Activated T-helper 2 cell treated with anti-CD3 and anti-CD28 coated beads, Interferon-gamma antibody, Interleukin-2, Interleukin-4, amounts not matched to agents 10 μg/mL and 5 μg/mL and 100 μg/mL, durations not matched to agents 14 hours and 24 hours and 36 hours (primary cell): ENCODE measurements at places on chromosomes 6 and 20. TPM values are rescaled to one million over a fixed set of nuclear protein-coding genes. Genes with fewer than 3 reads are reported as not detected.
A peak's percentile ranks its signal among the peaks of the same experiment; 100 is the strongest.

The TMC2 gene
- not detected in 2 replicates for total RNA-seq

The LHFPL5 gene
- not detected in 2 replicates for total RNA-seq

The GRM1 gene
- total RNA-seq = not detected in 2 replicates

The HNF4A gene
- not detected in 2 replicates for total RNA-seq

The RAD21L1 gene
- 0.32 TPM in 1 of 2 replicates, not detected in the other for total RNA-seq

The LPIN3 gene
- total RNA-seq = 1.2 and 1.6 TPM in 2 replicates

The C6orf163 gene
- 1.1 TPM in 2 replicates for total RNA-seq

The SAPCD1 gene
- total RNA-seq = 16.4 and 18.9 TPM in 2 replicates

The ELOVL4 gene
- total RNA-seq = 0.76 and 0.98 TPM in 2 replicates

The SLC12A5 gene
- 0.73 TPM in 1 of 2 replicates, not detected in the other for total RNA-seq

The SMOC2 gene
- total RNA-seq = not detected in 2 replicates

The RAB44 gene
- total RNA-seq = not detected in 2 replicates

The DYNLT2 gene
- total RNA-seq = 1.9 and 2.1 TPM in 2 replicates

The PLAGL2 gene
- total RNA-seq = 125 and 126 TPM in 2 replicates

The KHDRBS2 gene
- total RNA-seq = not detected in 2 replicates

- H3K4me3 ChIP-seq = peak overlapping the region; percentile 89
- H3K4me1 ChIP-seq = peaks cover 29% of the 10 kb centered on the region
- H3K36me3 ChIP-seq = no peaks in the 10 kb centered on the region
- DNase-seq = no peak
These were observed 64.5 kb downstream of the STX11 start for GRCh38 chr6:144214622-144215401.

DNA sequence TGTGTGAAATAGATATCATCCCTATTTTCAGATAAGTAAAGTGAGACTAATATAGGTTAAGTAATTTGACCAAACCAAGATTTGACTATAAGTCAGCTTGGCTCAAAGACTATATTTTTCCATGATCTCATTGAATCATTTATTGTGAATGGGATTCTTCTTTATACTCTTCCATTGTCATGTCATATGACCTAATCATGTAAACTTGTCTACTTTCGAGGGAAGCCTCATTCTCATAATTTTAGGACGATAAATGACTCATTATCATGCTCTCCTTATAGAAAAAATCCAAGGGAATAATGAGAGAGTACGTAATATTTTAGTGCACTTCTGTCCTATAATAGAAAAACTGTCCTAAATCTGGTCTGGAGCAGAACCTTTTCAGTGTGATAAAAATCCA, 40.9 kb upstream of the CCN6 start:
- H3K27ac ChIP-seq = no peak overlapping the region
- no peaks in the 10 kb centered on the region for H3K27me3 ChIP-seq
- H3K4me1 ChIP-seq = peaks cover 52% of the 10 kb centered on the region
- DNase-seq = no peak
- H3K36me3 ChIP-seq = no peaks in the 10 kb centered on the region

DNA sequence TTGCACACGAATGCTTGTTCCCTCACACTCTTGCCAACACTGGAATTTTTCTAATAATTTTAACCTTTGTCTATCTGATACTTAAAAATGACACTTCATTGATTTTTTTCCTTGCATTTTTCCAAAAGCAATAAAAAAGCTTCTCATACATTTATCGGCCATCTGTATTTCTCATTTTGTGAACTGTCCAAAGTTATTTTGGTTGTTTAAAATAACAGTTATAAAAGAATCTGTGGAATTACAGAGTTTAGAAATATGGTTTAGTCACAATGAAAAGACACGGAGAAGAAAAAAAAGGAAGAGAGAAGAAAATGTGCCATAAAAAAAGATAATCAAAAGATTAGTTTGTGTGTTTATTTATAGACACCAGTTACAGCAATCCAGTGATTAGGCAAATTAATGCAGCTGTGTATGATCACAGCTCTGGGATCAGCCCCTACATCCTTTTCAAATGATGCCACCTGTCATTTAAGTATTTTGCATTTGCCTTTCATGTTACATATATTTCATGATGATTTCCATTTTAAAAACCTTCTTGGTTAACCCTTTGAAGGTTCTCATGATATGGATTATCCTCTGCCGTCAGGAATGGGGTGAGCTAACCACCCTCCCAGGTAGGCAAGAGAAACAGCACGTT, 171.7 kb downstream of the BACH2 start:
- H3K36me3 ChIP-seq = peaks cover 61% of the 10 kb centered on the region
- no peak overlapping the region for H3K4me3 ChIP-seq
- peaks cover 52% of the 10 kb centered on the region for H3K4me1 ChIP-seq
- no peak overlapping the region for H3K27ac ChIP-seq
- DNase-seq = no peak

- no peaks in the 10 kb centered on the region for H3K36me3 ChIP-seq
- no peak overlapping the region for H3K27ac ChIP-seq
- no peak for DNase-seq
- H3K4me3 ChIP-seq = no peak overlapping the region
These were observed 362.1 kb downstream of the SAMD5 start for GRCh38 chr6:147870506-147871110.

DNA sequence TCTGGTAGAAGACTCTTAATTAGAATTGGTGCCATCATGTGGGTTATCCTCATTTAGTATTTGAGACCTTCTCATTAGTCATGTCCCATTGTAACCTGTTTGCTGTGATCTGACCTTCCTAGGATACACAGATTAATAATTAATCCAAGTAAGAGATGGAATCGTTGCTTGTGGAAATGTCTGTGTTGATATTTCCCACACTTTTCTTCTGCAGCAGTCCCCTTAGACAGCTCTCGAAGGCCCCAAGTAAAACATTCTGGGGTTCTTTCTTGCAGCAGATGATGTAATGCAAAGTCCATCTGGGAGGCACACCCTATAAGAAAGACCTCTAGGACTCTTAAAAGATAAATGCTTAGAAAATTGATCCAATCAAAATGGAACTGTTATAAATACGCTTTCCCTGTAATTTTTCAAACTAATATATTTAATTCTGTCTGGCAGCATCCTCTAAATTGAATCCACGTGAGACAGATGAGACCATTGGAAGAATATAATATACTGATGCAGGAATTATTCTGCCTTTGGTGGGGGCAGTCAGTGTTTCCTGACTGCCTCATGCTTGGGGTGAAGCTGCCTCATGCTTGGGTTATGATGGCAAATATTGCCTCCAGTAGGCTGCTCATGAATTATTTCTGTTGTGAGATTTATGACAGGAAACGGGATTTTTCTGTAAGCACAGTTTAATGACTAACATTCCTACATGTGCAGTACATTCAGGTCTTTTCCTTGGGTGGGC, 54.5 kb upstream of the ARMC2 start:
- H3K4me1 ChIP-seq = peaks cover 18% of the 10 kb centered on the region
- no peak overlapping the region for H3K27ac ChIP-seq
- no peak for DNase-seq
- no peaks in the 10 kb centered on the region for H3K36me3 ChIP-seq

GRCh38 chr20:18984238-18985200, 170.9 kb downstream of the SCP2D1 start:
- no peaks in the 10 kb centered on the region for H3K36me3 ChIP-seq
- no peak for DNase-seq
- no peak overlapping the region for H3K27ac ChIP-seq
- no peaks in the 10 kb centered on the region for H3K27me3 ChIP-seq

DNA sequence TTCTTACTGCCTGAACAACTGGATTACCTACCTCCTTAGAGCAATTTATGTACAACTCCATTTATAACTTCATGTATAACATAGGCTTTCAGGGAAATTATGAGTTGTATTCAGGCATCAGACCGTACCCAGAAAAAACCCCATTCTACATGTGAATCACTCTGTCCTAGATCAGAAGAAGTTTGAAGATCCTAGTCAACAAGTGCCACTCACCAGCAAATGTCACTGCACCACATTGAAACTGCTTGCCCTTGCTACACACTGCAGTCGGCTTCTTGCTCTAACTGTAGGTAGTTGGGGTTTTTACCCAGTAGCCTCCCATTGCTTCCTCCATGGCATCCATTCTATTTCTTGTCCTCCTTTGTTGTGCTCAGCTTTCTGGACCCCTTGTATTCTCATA, 132.4 kb downstream of the DNAH8 start:
- no peaks in the 10 kb centered on the region for H3K36me3 ChIP-seq
- peak overlapping the region; percentile 6 for H3K27ac ChIP-seq
- H3K4me3 ChIP-seq = no peak overlapping the region
- no peak for DNase-seq
- H3K27me3 ChIP-seq = peaks cover 31% of the 10 kb centered on the region
- H3K4me1 ChIP-seq = peaks cover 3% of the 10 kb centered on the region

DNA sequence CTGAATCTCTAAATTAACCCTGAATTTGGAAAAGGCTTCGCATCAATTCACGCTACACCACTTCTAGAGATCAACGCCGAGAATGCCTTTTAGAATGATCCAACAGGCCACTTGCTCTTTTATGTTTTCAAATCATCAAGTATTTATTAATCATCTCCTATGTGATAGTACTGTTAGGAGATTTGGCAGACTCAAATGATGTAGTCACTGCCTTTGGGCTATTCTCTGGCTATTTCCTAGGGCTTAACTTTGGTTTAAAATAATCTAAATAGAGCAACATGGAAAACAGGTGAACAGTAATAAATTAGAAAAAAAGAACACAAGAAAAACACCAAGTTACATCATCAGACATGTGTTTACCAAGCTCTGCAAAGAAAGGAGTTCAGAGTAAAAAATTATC, 140.3 kb downstream of the TENT5A start:
- peaks cover 4% of the 10 kb centered on the region for H3K4me1 ChIP-seq
- no peak overlapping the region for H3K27ac ChIP-seq
- no peaks in the 10 kb centered on the region for H3K27me3 ChIP-seq
- no peak for DNase-seq
- H3K4me3 ChIP-seq = no peak overlapping the region
- H3K36me3 ChIP-seq = no peaks in the 10 kb centered on the region

- peaks cover 22% of the 10 kb centered on the region for H3K4me1 ChIP-seq
- H3K4me3 ChIP-seq = peak overlapping the region; percentile 98
- no peak for DNase-seq
These were observed 537 bp downstream of the PRR3 start for GRCh38 chr6:30557683-30557981.

DNA sequence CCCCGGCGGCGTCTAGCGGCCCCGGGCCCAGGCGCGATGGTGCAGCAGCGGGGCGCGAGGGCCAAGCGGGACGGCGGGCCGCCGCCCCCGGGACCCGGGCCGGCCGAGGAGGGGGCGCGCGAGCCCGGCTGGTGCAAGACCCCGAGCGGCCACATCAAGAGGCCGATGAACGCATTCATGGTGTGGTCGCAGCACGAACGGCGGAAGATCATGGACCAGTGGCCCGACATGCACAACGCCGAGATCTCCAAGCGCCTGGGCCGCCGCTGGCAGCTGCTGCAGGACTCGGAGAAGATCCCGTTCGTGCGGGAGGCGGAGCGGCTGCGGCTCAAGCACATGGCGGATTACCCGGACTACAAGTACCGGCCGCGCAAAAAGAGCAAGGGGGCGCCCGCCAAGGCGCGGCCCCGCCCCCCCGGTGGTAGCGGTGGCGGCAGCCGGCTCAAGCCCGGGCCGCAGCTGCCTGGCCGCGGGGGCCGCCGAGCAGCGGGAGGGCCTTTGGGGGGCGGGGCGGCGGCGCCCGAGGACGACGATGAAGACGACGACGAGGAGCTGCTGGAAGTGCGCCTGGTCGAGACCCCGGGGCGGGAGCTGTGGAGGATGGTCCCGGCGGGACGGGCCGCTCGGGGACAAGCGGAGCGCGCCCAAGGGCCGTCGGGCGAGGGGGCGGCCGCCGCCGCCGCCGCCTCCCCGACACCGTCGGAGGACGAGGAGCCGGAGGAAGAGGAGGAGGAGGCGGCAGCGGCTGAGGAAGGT, 715 bp downstream of the SOX12 start:
- no peaks in the 10 kb centered on the region for H3K27me3 ChIP-seq
- peak overlapping the region; percentile 81 for H3K4me3 ChIP-seq
- peak overlapping the region; percentile 85 for H3K27ac ChIP-seq
- H3K4me1 ChIP-seq = peaks cover 23% of the 10 kb centered on the region

- H3K4me1 ChIP-seq = peaks cover 24% of the 10 kb centered on the region
- H3K27me3 ChIP-seq = no peaks in the 10 kb centered on the region
- H3K4me3 ChIP-seq = peak overlapping the region; percentile 37
- H3K27ac ChIP-seq = peak overlapping the region; percentile 82
These were observed 1.6 kb upstream of the UCKL1 start for GRCh38 chr20:63957690-63958441.

DNA sequence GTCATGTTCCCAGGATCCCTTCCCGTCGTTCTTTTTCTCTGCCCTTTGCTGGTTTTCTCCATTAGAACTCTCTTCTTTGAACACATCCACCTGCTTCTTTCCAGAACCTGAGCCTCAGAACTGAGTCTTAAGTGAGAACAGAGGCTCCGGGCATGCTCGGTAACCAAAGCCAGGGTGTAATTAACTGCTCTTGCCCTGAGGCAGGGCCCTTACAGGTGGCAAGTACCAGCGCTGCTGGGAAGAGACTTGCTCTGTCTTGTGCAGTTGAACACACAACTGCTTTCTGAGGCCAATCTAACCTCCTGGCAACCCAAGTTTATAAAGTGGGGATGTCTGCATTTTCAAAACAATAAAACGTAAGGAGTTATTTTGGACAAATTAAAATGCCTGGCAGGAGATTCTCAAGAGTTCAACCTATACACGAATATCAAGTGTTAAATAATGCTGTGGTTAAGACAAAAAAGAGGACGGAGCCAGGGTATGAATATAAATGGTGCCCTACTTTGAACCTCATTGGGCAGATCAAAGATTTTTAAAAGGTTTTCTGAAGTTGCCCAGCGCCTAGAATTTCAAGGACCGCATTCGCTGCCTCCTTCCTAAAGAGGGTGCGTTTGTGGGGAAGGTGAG, 12.4 kb upstream of the DEK start:
- H3K36me3 ChIP-seq = no peaks in the 10 kb centered on the region
- peaks cover 71% of the 10 kb centered on the region for H3K27me3 ChIP-seq
- peak overlapping the region; percentile 37 for H3K4me3 ChIP-seq
- DNase-seq = no peak
- peaks cover 8% of the 10 kb centered on the region for H3K4me1 ChIP-seq

- H3K4me3 ChIP-seq = no peak overlapping the region
- no peak for DNase-seq
- H3K27me3 ChIP-seq = peaks cover 25% of the 10 kb centered on the region
- no peak overlapping the region for H3K27ac ChIP-seq
These were observed 16.4 kb upstream of the MCUR1 start for GRCh38 chr6:13830803-13831202.

GRCh38 chr20:15889514-15890256, 683.6 kb downstream of the KIF16B start:
- H3K36me3 ChIP-seq = no peaks in the 10 kb centered on the region
- peaks cover 8% of the 10 kb centered on the region for H3K27me3 ChIP-seq
- no peak for DNase-seq
- H3K4me3 ChIP-seq = no peak overlapping the region
- no peak overlapping the region for H3K27ac ChIP-seq
- no peaks in the 10 kb centered on the region for H3K4me1 ChIP-seq

GRCh38 chr6:147742440-147742839, 233.9 kb downstream of the SAMD5 start:
- H3K4me1 ChIP-seq = no peaks in the 10 kb centered on the region
- H3K4me3 ChIP-seq = no peak overlapping the region
- no peaks in the 10 kb centered on the region for H3K36me3 ChIP-seq
